ENCODE measurements at places on chromosomes 12 and 14. TPM values are rescaled to one million over a fixed set of nuclear protein-coding genes. Genes with fewer than 3 reads are reported as not detected.

DNA sequence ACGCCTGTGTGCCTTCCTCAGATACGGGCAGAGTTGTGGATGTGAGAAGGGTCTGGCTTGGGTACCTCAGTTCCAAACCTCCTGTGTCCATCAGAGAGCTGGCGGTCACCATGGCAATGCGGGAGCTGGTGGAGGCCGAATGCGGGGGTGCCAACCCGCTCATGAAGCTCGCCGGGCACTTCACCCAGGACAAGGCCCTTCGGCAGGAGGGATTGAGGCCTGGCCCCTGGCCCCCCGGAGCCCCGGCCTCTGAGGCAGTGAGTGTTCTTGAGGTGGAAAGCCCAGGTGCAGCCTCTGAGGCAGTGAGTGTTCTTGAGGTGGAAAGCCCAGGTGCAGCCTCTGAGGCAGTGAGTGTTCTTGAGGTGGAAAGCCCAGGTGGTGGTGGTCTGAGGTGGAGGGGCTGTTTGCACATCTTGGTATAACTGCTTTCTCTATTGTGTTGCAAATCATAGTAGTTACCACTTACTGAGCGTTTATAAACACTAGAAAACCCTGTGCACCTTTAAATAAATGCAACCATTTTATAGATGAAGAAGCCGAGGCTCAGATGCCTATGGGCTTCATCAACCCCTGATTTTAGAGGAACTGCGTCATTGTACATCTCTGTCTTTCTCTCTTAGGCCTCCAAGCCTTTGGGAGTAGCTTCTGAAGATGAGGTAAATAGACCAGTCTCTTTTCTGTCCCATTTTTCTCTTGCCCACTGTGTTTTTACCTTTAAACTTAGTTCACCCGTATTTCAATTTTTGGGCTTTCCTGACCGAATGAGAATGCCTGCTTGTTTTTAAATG lies 976 bp downstream of the PEX5 start:
- DNase-seq: peak; percentile 80
- H3K4me1 ChIP-seq: no peaks in the 10 kb centered on the region
- H3K36me3 ChIP-seq: no peaks in the 10 kb centered on the region

- H3K27ac ChIP-seq: no peak overlapping the region
- no peaks in the 10 kb centered on the region for H3K27me3 ChIP-seq
- H3K4me3 ChIP-seq: peak overlapping the region; percentile 79
Measured at GRCh38 chr14:96797582-96798349, 584 bp downstream of the VRK1 start.

The SLC25A47 gene
- not detected for total RNA-seq

DNA sequence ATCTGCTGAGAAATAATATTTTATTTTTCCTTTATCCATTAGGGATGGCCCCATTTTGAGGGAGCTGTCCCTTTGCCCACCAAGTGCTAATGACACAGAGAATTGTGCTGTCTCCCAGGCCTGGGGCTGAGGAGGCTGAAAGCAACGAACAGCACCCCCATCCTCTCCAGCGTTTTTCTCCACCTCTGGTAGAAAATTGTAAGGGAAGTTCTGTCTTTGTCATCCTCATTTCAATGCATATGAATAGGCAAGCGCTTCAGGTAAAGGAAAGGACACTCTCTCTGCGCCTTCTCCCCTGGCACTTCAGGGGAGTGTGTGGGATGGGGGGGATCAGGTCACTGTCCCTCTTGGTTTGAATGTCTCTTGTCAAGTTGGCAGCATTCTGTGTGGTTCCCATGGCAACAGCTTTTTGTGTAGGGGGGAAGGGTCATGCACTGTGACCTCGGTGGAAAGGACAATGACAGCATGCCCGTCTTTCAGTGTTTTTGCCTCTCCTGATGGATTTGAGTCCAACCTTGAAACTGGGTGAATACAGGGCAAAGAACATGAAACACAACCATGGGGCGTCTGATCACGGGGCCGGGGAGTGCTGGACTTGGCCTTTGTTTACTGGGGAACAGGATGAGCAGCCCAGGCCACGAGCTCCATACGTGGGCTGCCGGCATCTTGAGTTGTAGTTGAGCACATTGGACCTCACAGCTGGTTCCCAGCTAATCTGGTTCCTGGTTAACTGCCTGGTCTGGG lies 230.2 kb downstream of the VRK1 start:
- no peaks in the 10 kb centered on the region for H3K27me3 ChIP-seq
- no peak overlapping the region for H3K4me3 ChIP-seq

DNA sequence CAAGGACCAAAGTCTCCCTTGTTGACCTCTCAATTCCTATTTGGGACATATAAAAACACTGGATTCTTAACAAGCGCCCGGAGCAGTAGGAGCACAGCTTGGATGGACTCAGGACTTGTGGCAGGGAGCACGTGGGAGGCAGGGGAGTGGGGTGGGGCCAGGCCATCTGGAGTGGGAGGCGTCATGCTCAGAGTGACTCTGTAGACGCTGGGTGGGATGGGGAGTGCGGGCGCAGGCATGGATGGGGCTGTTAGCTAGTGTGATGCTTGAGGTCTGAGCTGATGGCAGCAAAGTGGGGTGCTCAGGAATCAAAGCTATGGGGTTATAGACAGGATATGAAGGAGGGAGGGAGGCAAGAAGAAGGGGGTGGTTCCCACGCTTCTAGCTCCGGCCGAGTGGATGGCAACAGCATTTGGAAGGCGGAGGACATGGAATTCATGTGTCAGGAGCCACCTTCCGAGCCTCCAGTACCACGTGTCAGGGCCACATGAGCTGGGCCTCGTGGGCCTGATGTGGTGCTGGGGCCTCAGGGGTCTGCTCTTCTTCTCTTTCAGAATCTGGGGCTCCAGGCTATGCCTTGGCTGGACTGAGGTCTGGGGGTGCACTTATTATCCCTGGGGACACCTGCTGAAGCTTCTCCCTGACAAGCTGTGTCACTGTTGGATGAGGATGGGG lies 26.2 kb downstream of the MEG3 start:
- no peaks in the 10 kb centered on the region for H3K4me1 ChIP-seq
- H3K27ac ChIP-seq: no peak overlapping the region
- no peaks in the 10 kb centered on the region for H3K36me3 ChIP-seq
- no peak for DNase-seq
- H3K4me3 ChIP-seq: no peak overlapping the region
- H3K27me3 ChIP-seq: no peaks in the 10 kb centered on the region

GRCh38 chr12:63036216-63036973 lies 101.4 kb upstream of the PPM1H start:
- no peak overlapping the region for H3K27ac ChIP-seq
- no peaks in the 10 kb centered on the region for H3K36me3 ChIP-seq
- no peaks in the 10 kb centered on the region for H3K27me3 ChIP-seq
- no peak overlapping the region for H3K4me3 ChIP-seq
- H3K4me1 ChIP-seq: no peaks in the 10 kb centered on the region

DNA sequence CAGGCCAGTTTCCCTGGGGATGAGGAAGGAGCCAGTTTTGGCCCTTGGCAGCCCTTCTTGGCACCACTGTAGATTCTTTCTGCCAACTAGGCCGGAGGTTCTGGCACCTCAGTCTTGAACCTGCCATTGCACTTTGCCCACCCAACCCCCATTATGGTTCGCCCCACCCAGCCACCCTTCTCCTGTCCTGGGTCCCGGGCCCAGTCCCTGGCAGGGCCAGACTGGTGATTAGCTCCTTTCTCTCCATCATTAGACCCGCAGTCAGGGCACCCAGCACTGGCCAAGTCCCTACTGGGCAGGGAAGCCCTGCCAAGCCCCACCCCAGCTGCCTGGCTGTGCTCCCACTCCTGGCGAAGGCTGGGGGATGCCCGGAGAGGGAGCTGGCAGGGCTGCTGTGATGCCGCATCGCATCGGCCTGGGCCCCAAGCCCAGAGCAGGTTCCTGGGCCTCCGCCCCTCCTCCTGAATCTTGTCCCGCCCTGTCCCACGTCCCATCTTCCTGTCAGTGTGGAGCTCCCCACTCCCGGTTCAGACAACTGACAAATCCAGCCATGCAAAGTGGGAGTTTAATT lies 9.8 kb downstream of the FAM222A start:
- H3K27me3 ChIP-seq: no peaks in the 10 kb centered on the region
- no peak overlapping the region for H3K4me3 ChIP-seq
- no peak overlapping the region for H3K27ac ChIP-seq
- H3K36me3 ChIP-seq: no peaks in the 10 kb centered on the region

The PLEKHG7 gene
- total RNA-seq: not detected

DNA sequence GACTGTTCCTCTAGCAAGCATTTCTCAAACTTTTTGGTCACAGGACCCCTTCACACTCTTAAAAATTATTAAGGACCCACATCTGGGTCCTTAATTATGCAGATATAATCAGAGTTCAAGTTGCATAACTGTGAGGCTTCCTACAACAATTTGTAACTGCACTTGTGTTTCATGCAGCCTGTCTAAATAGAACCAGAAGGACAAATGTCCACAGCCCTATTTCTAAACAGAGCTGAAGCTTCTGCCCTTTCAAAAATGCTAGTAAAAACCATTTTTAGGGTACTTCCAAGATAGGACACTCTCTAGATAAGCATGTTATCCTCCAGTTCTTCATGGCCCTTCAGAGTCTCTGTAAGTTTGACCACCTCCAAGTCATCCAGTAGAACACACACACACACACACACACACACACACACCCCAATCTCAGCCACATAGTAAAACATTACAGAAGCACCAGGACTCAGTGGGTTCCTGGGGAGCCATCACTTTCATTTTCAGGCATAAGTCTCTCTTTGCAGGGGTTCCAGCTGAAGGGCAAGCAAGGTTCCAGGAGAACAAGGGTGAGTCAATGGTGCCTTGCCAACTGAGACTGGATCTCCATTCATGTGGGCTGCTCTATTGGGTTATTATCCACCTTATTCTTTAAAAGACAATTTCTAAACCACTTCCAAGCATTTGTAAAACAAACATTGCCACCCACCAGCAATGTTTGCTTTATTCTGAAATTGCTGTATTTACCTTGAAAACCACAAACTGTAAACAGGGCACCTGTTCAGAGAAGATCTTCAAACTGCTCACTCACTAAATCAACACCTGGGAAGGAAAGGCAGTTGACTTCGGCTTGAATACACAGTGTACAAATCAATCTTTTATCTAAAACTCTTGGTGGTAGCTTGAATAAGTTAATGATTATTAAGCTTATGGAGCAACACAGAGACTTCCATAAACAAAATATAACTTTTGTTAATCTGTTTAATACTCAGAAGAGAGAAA lies 64.1 kb downstream of the ITPR2 start:
- H3K4me3 ChIP-seq: no peak overlapping the region
- H3K36me3 ChIP-seq: no peaks in the 10 kb centered on the region
- DNase-seq: no peak
- no peaks in the 10 kb centered on the region for H3K27me3 ChIP-seq
- no peaks in the 10 kb centered on the region for H3K4me1 ChIP-seq
- H3K27ac ChIP-seq: no peak overlapping the region

The TPH2 gene
- total RNA-seq: not detected

- H3K4me1 ChIP-seq: no peaks in the 10 kb centered on the region
- no peak overlapping the region for H3K27ac ChIP-seq
- H3K36me3 ChIP-seq: no peaks in the 10 kb centered on the region
- no peak overlapping the region for H3K4me3 ChIP-seq
Measured at GRCh38 chr12:111342376-111342775, 26.5 kb downstream of the PHETA1 start.

The KCNJ8 gene
- 27.2 TPM for total RNA-seq

GRCh38 chr14:67641902-67642749 lies 22.4 kb downstream of the ARG2 start:
- no peak for DNase-seq
- H3K36me3 ChIP-seq: peaks cover 4% of the 10 kb centered on the region
- H3K4me1 ChIP-seq: peaks cover 2% of the 10 kb centered on the region
- H3K4me3 ChIP-seq: no peak overlapping the region
- H3K27ac ChIP-seq: no peak overlapping the region

All from aorta (tissue), 5 donors.